ENCODE measurements at places on chromosomes 1 and 21. TPM values are rescaled to one million over a fixed set of nuclear protein-coding genes. Genes with fewer than 3 reads are reported as not detected.
A peak's percentile ranks its signal among the peaks of the same experiment; 100 is the strongest.

DNA sequence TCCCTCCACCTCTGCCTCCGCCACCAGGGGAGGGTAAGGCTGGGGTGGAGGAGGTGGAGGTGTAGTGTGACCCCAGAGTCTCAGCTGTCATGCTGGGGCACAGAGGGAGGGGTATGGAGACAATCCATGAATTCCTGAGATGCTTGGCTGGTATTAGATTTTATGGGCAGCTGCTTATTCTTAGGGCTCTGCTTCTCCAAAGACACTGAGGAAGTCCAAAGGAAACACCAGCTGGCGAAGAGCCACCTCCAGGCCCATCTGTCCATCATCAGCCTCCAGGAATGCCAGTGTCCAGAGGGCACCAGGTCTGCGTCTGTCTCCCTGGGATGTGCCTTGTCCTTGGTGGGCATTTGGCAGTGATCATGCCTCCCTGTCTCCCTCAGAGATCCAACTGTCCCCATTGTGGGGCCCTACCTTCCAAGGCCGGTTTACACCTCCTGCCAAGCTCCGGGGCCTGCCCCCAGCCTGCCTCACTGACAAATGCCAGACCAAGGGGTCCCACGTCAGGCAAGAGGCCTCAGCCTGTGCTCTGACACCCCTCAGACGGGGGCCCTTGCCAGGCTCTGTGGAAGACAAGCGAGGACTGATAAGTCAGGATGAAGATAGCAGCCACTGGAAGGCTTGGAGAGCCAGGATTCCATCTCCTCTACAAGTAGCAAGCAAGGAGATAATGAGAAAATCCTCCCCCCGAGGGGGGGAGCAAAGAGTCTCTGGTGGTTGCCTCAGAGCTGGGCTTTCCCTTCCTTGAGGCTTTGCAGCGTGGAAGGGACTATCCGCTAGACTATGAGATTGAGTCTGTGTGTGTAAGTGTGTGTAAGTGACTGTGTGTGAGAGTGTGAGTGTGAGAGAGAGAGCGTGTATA lies 1.6 kb downstream of the TNNI1 start:
- DNase-seq: no peak

GRCh38 chr1:223870617-223871574 lies 25.1 kb upstream of the TP53BP2 start:
- no peak for DNase-seq

DNA sequence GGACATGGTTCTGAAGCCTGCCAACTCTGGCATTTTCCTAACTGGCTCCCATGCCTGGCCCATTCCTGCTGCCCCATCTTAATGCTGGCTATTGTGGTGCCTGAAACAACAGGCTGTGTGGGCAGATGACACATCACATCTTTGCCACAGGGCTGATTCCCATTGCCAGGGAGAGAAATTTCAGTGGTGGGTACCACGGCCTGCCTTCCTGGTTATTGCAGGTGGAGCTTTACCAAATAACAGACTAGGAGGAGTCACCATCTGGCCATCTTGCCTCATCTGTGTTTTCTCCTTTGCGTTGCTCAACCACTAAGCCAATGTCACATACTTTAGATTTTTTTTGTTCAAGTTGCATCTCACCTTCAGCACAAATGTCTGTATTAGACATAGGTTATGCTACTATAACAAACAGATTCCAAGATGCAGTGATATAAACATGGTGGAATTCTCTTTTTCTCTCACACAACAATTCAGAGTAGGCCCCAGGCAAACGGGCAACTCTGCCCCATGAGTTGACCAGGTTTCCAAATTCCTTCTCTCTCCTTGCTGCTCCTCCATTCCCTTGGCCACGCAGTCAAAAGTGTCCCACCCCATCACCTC lies 14.1 kb downstream of the CDA start:
- DNase-seq: no peak

DNA sequence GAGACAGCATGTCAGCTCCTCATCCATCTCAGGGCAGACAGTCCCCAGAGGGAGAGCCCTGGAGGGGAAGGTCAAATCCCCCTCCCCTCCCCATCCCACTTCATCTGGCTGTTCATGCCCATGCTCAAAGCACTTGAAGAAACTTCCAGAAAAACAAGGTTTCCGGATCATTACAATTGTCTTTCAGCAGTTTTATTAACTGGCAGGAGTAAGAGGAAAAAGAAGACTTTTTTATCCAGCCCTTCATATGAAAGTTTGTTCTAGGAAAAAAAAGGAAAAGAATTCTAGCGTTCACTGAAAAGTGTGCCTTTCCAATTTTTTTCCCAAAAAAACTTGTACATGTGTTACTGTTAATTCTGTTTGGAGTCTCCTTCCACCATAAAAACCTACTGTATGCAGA lies 145.7 kb upstream of the TIAM1 start:
- DNase-seq: no peak

GRCh38 chr1:94698759-94699502 lies 121.2 kb upstream of the SLC44A3 start:
- no peak for DNase-seq

DNA sequence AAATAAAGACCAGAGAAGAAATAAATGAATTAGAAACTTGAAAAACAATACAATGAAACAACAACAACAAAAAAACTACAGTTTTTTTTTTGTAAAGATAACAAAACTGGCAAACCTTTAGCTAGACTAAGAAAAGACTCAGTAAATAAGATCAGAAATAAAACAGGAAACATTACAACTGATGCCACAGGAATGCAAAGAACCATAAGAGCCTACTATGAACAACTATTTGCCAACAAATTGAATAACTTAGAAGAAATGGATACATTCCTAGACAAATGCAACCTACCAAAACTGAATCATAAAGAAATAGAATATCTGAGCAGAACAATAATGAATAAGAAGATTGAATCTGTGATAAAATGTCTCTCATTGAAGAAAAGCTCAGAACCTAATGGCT lies 742.0 kb downstream of the ADGRL2 start:
- DNase-seq: no peak

DNA sequence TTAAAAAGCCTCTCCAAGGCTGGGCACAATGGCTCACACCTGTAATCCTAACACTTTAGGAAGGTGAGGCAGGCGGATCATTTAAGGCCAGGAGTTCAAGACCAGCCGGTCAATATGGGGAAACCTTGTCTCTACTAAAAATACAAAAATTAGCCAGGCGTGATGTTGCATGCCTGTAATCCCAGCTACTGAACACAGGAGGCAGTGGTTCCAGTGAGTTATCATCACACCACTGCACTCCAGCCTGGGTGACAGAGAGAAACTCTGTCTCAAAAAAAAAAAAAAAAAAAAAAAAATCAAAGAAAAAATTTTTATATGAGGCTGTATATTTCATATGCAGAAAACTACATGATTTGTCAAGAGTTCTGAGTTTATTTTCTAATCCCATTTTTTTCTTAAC lies 1107.1 kb upstream of the TMPRSS15 start:
- DNase-seq: no peak

DNA sequence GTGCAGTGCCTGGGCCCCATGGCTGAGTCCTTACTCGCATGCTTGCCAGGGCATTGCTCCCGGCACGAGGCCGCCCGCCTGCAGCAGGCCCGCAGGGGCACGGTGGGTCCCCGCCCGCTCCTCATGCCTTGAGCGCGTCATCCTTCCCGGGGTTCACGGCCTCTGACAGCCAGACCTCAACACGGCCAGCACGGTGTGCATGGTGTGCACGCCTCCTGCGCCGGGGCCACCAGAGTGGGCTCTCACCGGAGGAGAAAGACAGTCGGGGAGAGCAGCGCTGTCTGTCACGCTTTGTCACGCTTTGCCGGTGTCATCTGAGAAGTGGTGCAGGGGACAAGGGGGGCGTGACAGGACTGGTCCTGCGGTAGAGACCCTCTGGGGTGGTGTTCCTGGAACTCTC lies 11.9 kb upstream of the COL18A1 start:
- no peak for DNase-seq

The CSMD2 gene
- 6.3 TPM for total RNA-seq

The CYP4A22 gene
- not detected for total RNA-seq

The INKA2 gene
- 1.1 TPM for total RNA-seq

DNA sequence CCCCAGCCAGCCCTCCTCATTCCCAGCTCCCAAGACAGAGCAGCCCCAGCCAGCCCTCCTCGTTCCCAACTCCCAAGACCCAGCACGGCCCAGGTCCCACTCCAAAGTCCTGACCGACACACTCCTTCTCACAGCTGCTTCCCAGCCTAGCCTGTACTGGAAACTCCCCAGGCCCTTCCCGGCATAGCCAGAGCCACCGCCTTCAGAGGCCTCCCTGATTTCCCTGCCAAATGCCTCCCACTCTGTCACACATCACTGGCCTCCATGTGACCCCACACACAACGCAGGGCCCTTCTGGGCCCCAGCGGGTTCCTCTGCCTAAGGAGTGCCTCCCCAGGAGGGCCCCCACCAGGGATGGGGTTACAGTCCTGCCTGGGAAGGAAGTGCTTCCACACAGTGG lies 2.8 kb downstream of the UBE2J2 start:
- DNase-seq: peak; percentile 37

DNA sequence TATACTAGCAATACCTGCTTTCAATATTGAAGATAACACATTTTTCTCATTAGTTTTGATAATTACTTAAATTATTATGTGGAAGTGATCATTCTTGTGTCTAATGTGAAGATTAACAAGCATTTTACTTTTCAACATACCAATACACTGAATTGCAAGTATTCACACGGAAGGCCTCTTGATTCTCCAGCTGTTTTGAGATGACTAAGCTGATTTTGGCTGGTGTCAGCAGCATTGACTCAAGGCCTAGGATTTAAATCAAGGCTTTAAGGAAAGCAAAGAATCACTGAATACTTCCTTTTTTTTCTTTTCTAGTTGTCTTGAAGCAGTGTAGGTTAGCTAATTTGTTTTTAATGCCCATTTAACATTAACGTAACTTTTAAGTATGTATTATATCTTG lies 373.7 kb downstream of the SRGAP2C start:
- no peak for DNase-seq

GRCh38 chr1:50458507-50458906 lies 35.3 kb upstream of the DMRTA2 start:
- no peak for DNase-seq

The GSTM5 gene
- total RNA-seq: not detected

- no peak for DNase-seq
Observed at GRCh38 chr1:58888833-58889232, 105.0 kb upstream of the JUN start.

DNA sequence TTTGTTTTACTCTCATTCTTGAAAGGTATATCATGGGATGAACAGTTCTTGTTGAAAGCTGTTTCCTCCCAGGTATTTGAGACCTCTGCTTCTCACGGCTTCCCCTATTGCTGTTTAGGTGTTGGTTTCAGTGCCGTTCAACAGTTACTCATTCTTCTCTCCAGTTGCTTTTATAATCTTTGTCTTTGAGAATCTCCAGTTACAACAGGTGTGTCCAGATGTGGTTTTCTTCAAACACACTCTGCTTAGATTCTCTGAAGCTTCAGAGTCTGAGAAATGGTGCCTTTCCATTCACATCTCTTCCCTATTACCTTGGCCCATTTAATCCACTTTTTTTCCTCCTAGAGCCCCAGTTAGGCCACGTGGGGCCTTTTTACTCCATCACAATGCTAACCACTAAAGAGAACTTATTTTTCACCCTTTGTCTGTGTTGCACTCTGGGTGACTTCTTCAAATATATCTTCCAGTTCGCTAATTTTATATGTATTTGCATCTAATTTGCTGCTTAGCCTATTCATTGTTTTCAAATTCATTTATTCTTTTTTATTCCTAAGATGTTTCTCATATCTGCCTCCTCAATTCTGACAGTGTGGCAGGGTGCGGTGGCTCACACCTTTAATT lies 46.7 kb upstream of the SLC19A1 start:
- DNase-seq: no peak

- no peak for DNase-seq
Observed at GRCh38 chr1:244965185-244966030, 101.1 kb upstream of the HNRNPU start.

DNA sequence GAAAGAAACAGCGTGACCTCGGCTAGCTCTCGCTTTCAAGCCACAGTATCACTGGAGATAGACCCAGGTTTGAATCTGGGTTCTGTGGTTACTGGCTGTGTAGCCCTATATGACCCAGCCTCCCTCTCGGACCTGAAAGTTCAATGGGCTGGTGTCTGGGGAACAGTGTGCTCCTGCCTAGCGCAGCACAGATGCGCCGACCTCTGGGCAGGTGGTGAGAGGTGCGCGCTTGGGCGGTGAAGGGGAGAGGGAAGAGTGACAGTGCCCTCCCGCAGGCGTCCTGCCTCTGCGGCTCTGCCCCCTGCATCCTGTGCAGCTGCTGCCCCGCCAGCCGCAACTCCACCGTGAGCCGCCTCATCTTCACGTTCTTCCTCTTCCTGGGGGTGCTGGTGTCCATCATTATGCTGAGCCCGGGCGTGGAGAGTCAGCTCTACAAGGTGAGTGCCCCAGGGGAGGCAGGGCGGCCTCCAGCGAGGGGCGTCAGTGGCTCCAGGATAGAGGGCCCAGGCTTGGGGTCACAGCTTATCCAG lies 10.5 kb downstream of the SERINC2 start:
- no peak for DNase-seq

The HLX gene
- total RNA-seq: not detected

DNA sequence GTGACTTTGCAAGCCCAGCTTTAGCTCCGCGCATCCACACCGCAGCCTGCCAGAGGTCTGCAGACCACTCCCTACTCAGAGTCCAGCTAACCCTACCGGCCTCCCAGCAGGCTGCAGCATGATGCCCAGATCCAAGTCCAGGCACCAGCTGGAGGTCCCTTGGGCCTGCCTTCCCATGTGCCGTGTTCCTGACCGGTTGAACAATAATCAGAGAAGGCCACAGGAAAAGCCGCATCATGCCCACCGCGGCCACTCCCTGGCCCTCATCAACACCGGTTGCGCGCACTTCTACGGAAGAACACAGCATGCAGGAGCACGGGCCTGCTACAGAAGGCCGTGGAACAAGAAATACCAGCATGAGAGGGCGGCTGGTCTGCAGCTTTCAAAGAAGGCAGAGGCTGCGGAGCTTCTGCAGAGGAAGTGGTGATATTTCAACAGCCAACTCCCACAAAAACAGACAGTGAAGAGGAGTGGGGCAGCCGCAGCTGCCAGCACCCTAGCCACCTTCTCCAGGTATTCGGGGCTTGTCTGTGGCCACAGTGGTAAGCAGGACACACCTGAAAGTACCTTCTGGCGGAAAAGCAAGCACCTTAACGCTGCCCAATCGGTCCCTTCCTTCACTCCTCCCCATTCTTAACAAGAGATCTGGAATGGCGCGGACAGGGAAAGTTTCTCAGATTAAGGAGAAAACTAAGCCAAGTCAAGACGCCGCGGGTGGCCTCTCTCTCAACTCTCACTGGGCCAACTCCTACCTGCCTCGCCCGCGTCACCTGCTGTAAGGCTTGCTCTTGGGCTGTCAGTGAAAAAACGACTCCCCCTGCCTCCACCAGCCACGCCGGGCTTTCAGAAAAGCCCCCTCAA lies 1.5 kb downstream of the PGBD5 start:
- peak; percentile 52 for DNase-seq

The MPL gene
- total RNA-seq: 0.48 TPM

The LHX8 gene
- not detected for total RNA-seq

GRCh38 chr1:27576806-27577227 lies 27.1 kb downstream of the AHDC1 start:
- DNase-seq: no peak
